ENCODE measurements at places on chromosomes 5 and 9.

DNA sequence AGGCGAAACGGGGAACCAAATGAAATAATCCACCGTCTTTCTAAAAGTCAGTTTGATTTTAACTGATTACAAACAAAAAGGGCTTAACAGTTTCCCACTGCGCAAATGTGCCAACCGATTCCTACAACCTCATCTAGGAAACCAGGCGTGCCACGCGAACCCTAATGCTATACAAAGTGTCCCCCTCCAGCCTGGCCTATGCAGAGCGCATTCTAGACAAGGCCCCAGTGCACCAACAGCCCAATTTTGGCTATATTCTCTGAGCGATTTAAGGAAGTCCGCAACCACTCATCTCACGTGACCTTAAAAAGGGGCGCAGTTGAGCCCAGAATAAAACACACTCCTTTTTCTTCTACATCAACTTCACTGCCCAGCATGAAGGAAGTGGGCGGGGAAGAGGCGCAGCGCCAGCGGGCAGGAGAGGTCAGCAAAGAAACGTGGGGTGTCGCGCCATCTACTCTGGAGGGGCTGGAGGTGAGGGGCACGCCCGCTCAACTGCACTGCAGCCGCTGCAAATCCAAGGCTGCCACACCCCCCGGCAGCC is 779 bp downstream of the FAM13B start:
- DNase-seq: no peak

GRCh38 chr5:124729720-124730359 is 16.6 kb downstream of the ZNF608 start:
- DNase-seq: peak; percentile 20

DNA sequence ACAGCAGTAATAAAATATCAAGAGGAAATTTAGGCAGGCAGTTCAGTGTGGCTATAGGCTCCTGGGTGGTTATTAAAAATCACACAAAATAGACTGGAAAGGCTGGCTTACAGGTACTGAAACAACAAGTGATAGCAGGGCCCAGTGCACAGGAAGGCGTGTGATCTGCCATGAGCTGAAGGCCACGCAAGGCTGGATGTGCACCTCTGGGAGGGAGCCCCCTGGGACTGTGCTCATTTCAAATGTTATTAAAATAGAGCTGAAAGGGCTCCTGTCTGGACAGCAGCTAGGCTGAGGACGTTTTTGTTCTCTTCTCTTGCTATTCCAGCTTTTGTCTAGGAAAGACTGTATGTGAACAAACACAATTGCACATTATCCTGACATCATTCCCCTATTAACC is 324.3 kb upstream of the RFX3 start:
- DNase-seq: no peak

DNA sequence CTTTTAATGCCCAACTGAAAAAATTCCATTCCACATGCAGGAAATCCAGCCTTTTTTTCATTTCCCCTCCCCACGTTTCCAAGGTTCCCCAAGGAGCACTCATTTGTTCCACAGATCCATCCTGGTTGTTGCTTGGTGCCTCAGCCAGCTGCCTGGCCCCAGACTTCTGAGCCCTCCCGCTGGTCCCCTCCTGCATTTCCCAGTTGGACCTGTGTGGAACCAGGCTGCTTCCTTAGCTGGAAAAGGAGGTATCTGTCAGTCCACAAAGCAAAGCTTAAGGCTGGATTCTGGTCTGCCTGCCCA is 44.8 kb downstream of the ANGPTL2 start:
- DNase-seq: no peak

GRCh38 chr9:13932528-13933267 is 381.2 kb downstream of the NFIB start:
- DNase-seq: peak; percentile 89

DNA sequence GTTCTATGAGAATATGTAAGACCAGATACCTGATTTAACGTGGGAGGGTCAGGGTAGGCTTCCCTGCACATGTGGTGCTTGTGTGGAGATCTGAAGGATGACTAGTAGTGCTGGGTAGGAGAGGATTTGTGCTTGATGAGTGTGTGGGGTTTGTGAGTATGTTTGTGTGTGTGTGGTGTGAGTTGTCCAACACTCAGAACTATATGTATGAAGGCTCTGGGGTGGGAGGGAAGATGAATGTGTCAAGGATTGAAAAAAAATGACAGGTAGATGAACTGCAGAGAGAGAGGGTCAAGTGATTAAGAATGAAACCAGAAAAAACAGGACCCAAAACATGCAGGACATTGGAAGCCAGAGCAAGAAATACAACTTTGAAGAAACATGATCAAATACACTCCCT is 154.6 kb upstream of the NR3C1 start:
- DNase-seq: no peak

GRCh38 chr9:3534614-3535404 is 9.0 kb upstream of the RFX3 start:
- no peak for DNase-seq

DNA sequence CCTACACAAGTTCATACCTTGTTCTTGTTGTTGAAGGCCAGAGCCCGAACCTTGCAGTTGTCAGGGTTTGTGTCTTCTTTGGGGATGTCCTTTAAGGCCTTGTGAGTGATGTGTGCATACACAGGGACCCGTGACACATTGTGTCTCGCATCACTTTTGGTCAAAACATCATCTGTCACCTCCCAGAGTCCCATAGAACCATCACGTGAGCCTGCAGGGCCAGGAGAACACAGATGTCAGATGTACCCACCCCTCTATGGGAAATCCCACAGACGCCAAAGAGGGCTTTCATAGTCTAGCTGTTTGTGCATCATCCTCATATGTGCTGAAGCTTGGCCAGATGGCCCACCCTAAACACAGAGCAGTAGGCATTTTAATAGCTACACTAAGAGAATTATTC is 28.2 kb downstream of the DCAF12 start:
- no peak for DNase-seq

GRCh38 chr9:34929506-34930102 is 28.5 kb upstream of the PHF24 start:
- no peak for DNase-seq

DNA sequence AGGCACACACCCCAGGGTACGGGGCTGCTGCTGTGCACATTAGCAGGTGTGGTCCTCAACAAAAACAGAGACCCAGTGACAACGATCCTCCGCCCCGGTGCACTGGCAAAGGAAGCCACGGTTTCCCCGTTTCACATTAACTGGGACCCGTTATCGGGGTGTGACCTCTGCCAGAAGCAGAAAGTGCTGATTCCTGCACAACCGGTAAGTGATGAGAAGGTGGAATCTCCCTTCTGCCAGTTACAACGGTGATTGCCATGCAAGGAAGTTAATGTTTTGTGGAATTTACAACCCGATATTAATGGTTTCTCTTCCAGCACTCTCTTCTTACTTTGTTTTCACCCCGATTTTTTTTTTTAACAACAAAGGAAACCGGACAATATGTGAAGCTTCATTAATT is 294.9 kb upstream of the IRX1 start:
- DNase-seq: no peak

- no peak for DNase-seq
These were observed 1.2 kb upstream of the SLC25A48 start for GRCh38 chr5:135832941-135833920.

DNA sequence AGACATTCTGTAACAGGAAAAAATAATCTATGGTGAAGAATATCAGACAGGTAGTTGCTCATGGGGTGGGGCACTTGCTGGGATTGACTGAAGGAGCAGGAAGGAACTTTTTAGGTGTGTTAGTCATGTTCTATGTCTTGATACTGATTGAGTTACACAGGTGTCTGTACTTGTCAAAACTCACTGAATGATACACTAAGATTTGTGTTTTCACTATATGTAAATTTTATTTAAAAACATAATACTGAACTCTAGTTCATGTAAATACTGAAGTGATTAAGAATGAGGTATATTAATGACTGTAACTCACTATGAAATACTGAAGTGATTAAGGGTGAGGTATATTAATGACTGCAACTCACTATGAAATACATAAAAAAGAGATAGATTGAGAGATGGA is 28.5 kb downstream of the IL6ST start:
- no peak for DNase-seq

DNA sequence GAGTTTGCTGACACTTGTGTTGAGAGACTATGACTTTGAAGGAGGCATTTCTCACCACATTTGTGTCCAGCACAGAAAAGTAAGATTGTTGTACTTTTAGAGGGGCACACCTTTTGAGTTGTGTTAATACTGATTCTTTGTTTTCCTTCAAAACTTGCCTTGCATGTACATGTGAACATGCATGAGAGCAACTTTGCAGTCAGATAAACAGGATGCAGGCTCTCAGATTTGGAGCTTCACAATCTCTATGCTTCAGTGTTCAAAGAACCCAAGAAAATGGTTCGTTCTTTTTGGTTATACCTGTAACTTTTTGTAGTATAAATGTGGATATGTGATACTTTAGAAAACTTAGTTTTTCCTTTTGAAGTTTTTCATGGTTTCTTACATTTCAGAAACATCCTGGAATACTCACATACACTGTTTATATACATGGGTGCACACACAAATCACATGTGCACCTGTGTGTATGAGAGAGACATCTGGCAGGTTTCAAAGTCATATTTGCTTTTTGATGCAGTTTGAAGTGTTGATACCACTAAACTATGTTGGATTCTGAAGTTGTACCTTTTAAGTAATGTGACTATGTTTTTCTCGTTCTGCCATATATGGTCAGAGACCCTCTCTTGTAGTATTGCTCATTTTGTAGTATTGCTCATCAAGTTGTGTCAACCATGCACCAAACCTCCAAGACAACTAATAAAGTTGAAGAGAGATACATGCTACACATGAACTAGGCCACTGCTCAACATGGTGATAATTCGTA is 190.7 kb downstream of the CD180 start:
- no peak for DNase-seq

GRCh38 chr9:137136261-137136880 is 2.6 kb upstream of the GRIN1 start:
- DNase-seq: no peak

- no peak for DNase-seq
These were observed 22.3 kb downstream of the ATPSCKMT start for GRCh38 chr5:10227379-10227778.

- DNase-seq: no peak
These were observed 37.9 kb downstream of the CYFIP2 start for GRCh38 chr5:157303667-157304327.

GRCh38 chr9:88458716-88459465 is 70.6 kb downstream of the SPIN1 start:
- DNase-seq: peak; percentile 14

GRCh38 chr5:141914199-141914743 is 9.4 kb upstream of the DELE1 start:
- no peak for DNase-seq

DNA sequence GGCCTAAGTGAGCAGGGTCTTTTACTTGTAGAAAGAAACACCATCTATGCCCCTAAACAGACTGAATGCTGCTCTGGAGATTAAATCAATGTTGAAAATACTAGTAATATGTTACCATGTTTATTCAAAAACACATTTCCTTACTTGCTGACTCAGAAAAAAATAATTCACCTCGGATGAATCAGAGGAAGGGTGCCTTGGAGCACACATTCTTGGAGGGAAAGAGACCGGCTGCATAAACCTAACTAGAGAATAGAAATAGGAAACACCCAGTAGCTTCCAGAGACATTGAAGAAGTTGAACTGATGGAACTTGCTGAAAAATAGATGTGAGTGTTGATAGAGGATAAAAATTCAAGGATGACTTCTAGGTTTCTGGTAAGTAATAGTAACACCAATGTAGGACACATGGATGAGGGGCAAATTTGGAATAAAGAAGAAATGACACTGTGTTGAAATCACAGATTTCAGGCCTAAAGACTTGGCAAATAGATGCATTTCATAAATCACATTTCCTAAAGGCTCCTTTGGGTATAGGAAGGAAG is 76.9 kb upstream of the MINAR2 start:
- no peak for DNase-seq

- no peak for DNase-seq
These were observed 16.3 kb downstream of the ARHGEF37 start for GRCh38 chr5:149597618-149598017.

DNA sequence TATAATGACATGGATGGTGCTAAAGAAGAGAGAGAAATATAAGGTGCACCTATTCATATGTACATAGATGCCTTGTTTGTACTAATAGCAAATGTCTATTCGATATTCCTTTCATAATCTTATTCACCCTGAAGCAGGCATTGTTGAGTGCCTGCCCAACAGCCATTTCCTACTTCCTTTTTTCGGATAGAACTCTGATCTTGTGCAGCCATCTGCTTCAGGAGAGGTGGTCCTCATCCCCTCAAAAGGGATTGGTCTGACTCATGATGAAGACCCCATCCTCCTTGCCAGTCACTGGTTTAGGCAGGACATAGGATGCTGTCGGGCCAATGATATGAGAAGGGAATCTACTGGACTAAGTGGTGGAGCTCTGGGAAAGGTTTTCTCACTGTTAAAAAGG is 8.4 kb upstream of the RANBP3L start:
- DNase-seq: no peak

GRCh38 chr5:51746023-51746422 is 362.8 kb downstream of the ISL1 start:
- no peak for DNase-seq

DNA sequence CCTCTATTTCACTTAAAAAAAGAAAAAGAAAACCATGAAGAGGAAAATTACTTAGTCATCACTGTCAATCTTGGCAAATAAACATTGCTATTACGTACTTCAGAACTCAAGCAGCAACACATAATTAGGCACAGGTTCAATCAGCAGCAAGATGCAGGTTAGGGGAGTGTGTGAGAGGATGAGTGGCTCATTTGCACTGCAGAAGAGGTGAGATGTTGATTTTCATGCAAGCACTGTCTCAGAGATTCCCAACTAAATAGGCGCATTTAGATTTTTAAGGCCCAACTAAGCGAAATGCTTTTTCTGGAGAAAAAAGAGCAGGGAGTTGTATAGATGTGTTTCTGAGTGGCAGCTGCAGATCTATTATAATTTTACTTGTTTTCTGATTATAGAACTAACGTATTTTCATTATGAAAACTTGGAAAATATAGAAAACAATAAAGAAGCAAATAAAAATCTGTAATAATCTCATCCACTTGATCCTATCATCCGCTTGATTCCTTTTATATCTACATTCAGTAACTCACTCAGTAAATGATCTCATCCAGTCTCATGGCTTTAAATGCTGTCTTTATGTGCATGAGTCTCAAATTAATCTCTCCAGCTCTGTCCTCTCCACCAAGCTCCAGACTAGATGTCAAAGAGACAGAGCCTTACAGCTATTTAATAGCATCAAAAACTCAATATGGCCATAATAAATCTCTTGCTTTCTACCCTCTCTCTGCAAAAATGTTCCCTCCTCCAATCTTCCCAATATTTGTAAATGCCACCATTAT is 162.5 kb downstream of the ZNF462 start:
- no peak for DNase-seq

- DNase-seq: no peak
These were observed 74.8 kb downstream of the ICE1 start for GRCh38 chr5:5497152-5497788.

Measured in NCI-H446 (cell line).